ENCODE measurements at places on chromosomes 4 and X.

DNA sequence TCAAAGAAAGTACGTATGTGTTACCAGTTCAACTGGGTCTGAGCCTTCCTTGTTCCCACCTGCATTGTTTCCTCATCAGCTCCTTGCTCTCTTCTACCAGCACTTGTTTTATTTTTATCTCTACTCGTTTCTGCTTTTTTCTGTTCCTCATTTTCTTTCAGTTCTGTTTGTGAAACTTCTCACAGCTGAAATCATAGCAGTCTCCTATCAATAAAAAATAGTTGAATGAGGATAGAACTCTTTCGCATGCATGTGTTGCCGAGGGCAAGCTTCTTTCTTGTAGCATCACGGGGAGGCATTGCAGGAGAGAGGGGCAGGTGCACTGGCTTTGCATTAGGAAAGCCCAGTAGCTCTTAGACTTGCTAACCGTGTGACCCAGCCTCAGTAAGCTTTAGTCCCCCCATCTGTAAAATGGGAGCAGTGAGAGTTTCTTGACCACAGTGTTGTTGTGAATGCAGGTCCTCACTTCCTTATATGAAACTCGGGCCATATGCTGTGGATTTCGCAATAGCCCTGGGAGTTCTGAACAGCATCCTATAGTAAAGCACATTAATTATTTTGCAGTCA, 24.7 kb downstream of the OFD1 start:
- DNase-seq: no peak

DNA sequence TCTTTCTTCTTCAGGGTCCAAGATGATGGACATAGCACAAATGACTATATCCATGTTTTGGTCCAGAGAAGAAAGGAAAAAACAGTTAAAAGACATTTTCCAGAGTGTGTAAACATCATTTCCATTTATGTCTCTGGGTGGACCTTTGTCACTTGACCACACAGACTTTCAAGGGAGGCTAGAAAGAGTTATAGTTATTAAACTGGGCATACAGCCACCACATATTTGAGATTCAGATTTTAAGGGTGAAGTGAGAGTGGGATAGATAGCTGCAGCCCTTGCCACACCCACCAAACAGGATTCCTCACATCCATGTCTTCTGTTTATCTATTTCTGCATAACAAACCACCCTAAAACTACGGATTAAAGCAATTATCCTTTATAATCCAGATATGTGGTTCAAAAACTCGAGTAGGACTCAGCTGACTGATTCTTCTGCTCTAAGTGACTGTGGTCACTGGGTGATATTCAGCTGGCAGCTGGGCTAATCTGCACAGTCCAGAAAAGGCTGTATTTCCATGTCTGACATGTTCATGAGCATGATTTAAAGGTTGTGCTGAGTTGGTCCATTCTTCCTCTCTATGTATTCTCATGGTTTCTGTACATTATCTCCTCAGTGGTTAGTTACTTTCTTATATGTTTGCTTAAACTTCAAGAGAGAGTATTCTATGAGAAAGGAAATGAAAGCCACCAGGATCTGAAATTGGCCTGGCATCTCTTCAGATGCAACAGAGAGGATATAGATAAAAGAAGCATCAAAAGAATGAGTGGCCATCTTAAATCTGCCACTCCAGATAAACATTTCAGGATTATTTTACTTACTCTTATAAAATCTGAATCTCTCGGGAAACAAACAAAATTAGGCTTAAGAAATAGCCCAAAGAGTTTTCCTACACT, 459.8 kb upstream of the CTSO start:
- no peak for DNase-seq

DNA sequence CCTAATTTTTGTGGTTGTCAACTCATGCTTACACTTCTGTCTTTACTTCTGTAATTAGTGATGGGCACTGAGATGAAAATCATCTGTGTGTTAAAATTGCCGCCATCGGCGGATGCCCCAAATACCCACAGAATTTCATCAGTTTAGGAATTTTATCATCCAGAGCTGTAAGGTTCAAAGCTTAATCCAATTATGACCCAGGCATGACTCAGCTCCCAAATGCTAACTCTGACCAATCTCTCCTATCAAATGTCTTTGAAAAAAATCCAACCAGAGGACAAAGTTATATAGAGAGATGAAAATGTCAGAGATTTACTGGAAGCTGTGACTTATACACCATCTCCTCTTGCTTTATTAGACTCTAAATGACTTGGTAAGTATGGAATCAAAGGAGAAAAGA, 1048.7 kb upstream of the PRKX start:
- DNase-seq: no peak

- DNase-seq: no peak
Measured at GRCh38 chrX:73478961-73479360, 32.1 kb downstream of the CDX4 start.

DNA sequence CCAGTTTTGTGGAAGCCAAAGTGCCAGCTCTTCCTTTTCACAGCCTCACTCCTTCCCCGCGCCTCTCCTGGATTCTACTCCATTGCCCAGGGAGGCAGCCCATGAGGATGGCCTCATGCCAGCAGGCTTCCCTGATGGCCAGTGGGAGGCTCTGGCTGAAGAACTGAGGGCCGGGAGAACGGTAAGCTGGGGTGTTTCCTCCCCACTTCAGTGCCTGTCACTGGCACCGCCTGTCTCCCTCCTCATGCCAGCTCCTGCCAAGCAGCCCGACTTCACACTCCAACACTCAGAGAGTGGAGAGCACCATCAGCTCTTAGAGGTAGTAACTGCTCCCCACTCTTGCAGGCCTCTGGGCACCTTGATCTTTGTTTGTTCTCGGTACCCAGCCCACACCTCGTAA, 46.9 kb upstream of the STIM2 start:
- DNase-seq: no peak
